ENCODE measurements at places on chromosomes 4 and X.

GRCh38 chrX:70134116-70134477 is 850 bp downstream of the IGBP1 start:
- peak; percentile 7 for DNase-seq

DNA sequence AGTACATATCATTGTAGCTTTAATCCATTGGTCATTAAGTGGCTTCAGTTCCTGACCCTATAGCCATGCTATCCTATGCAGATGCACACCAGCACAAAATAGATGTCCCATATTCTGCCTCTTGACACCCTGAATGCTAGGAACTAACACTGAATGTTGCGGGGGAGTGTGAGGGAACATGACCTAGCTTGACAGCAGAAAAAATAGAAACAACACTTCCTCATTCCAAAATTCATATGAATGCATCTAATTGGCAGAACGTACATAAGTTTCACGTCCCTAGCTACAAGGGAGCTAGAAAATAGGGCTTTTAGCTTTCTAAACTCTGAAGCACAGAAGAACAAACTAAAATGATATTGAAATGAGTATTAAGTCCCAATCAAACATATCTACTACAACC is 14.4 kb upstream of the DCAF8L1 start:
- no peak for DNase-seq

- DNase-seq, result no peak
These were observed 25.7 kb downstream of the RNF128 start for GRCh38 chrX:106752101-106752678.

- no peak for DNase-seq
These were observed 58.9 kb upstream of the PGM2 start for GRCh38 chr4:37767546-37767945.

GRCh38 chr4:14364953-14365536 is 637.2 kb upstream of the CPEB2 start:
- no peak for DNase-seq

Measured in naive thymus-derived CD8-positive, alpha-beta T cell (primary cell).